Stomach (tissue), 19 donors: ENCODE measurements at places on chromosomes 6 and 20. TPM values are rescaled to one million over a fixed set of nuclear protein-coding genes. Genes with fewer than 3 reads are reported as not detected.

The ARMC2 gene
- total RNA-seq = 4.8 TPM

DNA sequence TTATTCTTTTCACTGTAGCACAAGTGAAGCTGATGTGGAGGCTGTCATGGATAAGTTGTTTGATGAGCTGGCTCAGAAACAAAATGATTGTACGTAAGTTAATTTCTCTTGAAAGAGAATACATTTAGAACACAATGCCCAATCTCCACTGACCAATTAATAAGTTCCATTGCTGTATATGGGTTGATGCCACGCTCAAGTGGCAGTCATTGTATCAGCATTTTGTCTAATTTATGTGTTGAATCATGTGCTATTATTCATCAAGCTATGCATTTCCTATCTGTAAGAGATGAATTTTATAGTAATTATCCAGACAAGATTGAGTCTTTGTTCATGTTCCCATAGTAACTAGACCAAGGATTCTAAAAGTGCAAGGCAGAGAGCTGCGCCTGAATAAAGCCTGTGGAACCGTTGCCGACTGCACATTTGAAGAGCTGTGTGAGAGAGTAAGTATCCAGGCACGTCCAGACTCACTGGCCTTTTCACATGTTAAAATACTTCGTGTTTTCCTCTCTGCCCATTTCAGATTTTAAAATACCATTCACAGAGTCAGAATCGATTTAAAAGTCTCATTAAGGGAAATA, 83.8 kb upstream of the FOXO3 start:
- no peak for DNase-seq

- DNase-seq = no peak
These were observed 135.3 kb upstream of the BMP2 start for GRCh38 chr20:6632187-6632586.

The PDE7B gene
- total RNA-seq = 4.9 TPM

The LPA gene
- total RNA-seq = not detected

DNA sequence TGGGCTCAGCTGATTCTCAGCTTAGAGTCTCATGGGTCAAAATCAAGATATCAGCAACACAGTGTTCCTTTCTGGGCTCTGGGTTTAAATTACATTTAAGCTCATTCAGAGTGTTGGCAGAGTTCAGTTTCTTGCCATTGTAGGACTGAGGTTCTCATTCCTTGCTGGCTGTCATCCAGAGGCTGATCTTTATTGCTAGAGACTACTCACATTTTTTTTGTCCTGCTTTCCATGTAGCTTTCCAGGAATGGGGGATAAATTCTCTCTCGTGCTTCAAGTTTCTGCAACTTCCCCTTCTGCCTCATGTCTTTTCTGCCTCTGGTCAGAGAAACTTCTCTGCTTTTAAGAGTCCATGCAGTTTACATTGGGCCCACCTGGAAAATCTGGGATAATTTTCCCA, 86.9 kb downstream of the RFX6 start:
- no peak for DNase-seq

GRCh38 chr6:166942393-166943168, 13.8 kb downstream of the RNASET2 start:
- DNase-seq = peak; percentile 41

DNA sequence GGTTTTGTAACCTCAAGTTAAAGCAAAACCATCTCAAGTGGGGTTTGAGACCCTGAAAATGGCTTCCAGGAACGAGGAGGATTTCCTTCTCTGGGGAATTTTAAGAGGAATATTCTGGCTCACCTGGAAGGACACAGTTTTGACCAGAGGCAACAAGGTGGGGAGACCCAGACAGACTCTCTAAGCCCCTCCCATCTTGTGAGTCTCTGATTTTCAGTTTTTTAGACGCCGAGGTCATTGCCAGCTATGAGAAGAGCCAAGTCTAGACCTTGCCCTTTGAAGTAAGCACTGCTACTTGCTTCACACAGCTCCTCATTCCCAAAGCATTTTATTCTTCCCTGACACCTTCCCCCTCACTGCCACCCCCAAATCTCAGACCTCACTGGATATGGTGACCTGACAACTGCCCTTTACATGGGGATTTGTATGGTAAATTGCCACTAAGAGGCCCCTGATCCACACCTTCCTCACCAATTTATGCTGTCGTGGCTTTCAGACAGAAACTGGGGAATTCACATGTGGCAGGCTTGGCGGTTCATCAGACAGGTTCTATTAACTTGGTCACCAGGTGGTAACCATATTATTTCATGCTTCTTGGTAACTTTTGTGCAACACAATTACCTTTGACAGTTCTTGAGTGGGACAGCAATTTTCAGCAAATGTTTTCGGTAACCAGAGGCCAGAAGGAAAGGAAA, 116.2 kb downstream of the ISM1 start:
- DNase-seq = no peak

GRCh38 chr6:126033696-126034095, 47.4 kb downstream of the TRMT11 start:
- DNase-seq = peak; percentile 88
